Esophagus squamous epithelium (tissue), 5 donors: ENCODE measurements at places on chromosomes 12 and 14.

DNA sequence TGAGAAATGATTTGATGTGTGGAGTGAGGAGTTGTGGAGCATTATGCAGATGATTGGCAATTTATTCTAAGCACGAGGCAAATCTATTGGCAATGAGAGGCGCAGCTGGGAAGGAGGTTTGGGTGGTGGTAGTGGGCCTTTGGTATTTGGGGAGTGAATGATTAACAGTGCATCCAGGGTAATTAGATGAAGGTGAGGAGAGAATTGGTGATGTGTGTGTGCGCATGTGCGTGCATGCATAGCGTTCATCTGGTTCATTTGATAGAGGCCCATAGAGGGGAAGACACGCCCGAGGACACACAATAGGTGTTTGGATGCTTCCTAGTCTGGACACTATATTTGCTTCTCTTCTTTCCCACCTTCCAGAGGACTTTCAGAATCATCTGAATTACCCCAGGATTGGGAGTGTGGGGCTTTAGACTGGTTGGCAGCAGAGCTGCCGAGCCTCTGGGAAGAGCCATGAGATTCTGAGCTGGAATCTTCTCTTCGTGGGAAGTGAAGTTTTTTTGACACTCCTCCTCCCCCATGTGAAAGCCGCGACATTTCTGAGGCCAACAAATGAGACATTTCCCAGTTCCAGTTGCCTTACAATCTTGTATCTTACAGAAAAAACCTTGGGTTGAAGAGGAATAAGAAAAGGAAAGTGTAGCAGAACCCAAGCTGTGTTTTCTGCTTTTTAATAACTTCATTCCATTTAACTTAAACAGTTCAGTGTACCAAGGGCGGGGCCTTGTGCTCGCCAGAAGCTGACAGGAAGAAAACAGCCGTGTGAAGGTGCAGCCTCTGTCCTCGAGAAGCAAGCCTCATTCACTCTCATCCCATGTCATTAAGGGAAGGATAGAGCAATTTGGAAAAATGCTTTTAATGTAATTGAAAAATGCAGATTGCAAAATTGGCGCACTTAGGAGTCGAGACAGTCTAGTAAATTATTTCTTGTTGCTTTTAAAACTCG is 65.2 kb downstream of the SLC25A47 start:
- DNase-seq, result no peak

GRCh38 chr12:70534466-70534865 is 102.8 kb downstream of the PTPRB start:
- no peak for DNase-seq

- DNase-seq, result no peak
Measured at GRCh38 chr12:113912760-113913329, 53.3 kb downstream of the RBM19 start.

- no peak for DNase-seq
Measured at GRCh38 chr14:105400016-105400415, 1.7 kb downstream of the TEX22 start.

DNA sequence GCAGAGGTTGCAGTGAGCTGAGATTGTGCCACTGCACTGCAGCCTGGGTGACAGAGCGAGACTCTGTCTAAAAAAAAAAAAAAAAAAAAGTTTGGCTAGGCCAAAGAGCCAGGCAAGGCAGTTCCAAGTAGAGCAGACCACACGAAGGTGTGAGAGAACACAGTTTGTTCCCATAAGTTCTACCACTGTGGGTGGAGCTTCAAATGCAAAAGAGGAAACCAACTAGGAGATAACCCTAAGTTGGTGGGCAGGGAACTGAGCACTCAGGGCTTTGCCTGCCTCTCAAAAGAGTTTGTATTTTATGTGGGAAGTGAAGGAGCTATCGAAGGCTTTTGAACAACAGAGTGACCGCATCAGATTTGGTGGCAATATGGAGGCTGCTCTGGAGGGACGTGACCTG is 15.1 kb downstream of the SOCS2 start:
- no peak for DNase-seq

GRCh38 chr12:77760271-77761025 is 70.2 kb upstream of the NAV3 start:
- no peak for DNase-seq

DNA sequence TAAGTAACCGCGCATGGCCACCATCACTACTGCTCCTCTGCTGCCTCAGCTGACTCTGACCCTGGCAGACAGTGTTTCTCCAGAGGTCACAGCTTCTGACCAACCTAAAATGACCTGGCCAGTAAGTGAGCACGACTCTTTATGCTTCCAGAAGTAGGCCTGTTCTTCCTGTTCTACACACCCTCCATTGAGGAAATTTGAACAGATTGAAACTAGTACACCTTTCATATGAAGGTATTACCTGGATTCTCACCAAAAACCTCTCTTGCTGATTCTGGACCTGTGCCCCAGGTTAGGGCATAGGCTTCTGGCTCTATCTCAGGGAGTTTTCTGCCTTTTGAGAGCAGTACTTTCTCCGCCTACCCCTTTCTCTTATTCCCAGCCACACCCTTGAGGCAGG is 178.4 kb upstream of the FRMD6 start:
- no peak for DNase-seq

DNA sequence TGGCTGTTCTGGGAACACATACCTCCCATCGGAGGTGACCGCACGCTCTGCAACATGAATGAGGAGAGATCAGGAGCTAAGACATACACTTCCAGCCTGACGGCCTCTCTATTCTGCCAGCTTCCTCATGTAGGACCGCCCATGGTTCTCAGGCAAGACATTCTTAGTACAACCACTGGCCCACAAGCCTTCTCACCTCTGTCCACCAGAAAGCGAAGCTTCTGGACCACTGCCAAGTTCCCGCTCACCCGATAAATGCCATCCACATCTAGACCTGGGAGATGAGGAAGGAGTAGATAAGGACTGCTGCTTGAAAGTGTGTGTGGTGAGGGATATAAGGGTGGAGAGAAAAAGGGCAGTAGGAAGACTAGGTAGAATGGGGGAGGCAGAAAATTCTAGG is 5.2 kb downstream of the ARHGAP9 start:
- DNase-seq, result no peak

GRCh38 chr14:101587441-101587911 is 26.2 kb downstream of the DIO3 start:
- no peak for DNase-seq

GRCh38 chr12:8823565-8824300 is 1.3 kb downstream of the A2ML1 start:
- DNase-seq, result no peak

GRCh38 chr14:39145266-39145966 is 24.7 kb downstream of the TRAPPC6B start:
- DNase-seq, result no peak

GRCh38 chr14:59427653-59428580 is 37.3 kb downstream of the GPR135 start:
- no peak for DNase-seq

- no peak for DNase-seq
Measured at GRCh38 chr12:58521796-58522195, 398.5 kb downstream of the LRIG3 start.

GRCh38 chr12:13307143-13307816 is 110.8 kb downstream of the EMP1 start:
- no peak for DNase-seq

- no peak for DNase-seq
Measured at GRCh38 chr14:99571303-99571986, 32.6 kb downstream of the CCDC85C start.

- DNase-seq, result no peak
Measured at GRCh38 chr12:28316049-28316448, 125.8 kb downstream of the CCDC91 start.

GRCh38 chr14:100540141-100540925 is 46.9 kb downstream of the BEGAIN start:
- no peak for DNase-seq

DNA sequence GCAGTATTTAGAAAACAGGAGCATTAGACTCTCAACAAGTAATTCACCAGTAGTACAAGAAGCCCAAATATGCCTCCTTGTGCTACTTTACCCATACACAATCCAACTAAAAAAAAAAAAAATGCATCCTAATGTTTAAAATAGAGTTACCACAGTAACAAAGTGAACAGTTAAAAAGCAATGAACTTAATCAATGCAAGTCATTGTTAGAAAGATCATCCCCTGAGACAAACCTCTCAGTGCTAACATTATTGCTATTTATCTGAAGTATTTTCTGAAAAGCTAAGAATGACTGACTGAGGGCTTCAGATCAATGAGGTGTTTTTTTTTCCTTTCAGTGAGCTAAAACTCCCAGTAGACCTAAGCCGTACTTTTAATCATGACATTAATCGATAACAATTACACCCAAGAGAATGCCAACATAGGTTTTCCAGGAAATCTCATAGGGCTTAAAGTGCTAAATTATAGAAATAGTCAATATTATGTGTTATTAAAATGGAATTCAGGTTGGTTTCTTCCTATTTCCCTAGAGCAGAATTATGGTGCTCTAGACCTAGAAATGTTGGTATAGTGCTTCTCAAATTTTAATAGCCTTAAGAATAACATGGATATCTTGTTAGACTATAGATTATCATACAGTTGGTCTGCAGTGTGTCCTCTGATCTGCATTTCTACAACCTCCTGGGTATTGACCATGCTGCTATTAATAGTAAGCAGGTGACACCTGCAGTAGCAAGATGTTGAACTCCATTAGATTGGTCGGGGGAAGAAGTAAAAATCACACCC is 123.0 kb downstream of the PRKD1 start:
- DNase-seq, result no peak

DNA sequence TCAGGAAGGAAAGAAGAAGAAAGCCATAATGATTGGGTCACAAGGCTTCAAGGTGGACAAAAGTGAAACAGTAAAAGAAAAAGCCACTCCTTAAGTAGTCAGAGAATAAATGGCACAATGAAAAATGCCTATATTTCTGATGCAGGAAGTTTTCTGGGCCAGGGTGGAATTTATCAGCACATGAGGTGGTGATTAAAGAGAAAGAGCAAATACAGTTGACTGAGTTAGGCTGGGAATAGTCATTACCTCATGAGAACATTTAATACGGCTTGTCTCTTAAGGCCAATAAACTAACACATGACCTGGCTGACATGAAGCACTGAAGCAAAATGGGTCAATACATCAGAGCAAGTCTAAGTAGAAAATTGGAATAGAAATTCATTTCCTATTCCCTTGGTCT is 499.7 kb downstream of the TMTC2 start:
- no peak for DNase-seq

GRCh38 chr14:58129208-58129607 is 22.8 kb downstream of the ARMH4 start:
- DNase-seq, result no peak

GRCh38 chr14:51539571-51540037 is 112.1 kb upstream of the FRMD6 start:
- DNase-seq, result no peak

GRCh38 chr12:47121146-47121545 is 41.4 kb upstream of the AMIGO2 start:
- DNase-seq, result no peak

DNA sequence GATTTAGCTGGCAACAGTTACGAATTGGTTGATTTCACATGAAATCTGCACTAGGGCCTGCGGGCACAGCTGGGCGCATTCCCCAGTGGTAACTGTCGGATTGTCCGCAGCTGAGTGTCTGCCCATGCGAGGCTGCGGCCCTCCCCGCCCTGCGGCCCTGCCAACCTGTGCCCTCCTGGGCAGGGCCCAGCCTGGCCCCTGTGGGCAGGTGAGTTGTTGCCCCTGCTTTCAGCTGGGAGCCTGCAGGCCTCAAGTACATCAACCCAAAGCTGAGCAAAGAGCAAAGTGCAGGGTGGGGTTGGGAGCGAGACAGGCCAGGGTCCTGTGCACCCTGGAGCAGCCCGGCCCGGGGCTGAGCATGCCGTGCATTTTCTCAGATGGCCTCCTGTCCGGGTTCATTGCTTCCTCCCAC is 89.1 kb downstream of the ADGRD1 start:
- no peak for DNase-seq

DNA sequence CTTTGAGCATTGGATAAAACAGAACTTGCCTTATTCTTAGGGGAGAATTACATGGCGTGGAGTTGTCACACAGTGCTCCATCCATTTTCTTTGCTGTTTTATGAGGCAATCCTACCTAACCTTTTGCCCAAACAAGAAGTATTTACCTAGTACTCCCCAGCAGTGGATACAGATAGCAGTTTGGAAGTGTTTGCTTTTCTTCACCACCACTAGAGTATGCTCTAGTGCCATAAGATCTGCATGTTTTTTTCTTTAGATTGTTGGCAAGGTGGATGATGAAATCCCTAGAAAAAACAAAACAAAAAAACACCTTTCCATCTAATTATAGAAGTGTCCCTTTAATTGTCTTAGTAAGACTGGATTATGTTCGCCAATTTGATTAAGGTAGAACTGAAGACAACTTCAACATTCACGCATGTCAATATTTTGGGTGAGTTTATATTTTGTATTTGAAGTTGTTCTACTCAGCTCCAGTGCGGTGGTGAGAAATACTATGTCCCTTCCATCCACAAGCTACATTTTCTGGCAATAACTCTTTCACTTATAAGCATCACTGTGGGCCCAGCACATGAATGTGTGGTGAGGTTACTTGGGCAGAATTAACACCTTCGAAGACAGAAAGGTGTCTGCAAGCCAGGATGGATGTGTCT is 23.6 kb upstream of the TMEM260 start:
- no peak for DNase-seq

DNA sequence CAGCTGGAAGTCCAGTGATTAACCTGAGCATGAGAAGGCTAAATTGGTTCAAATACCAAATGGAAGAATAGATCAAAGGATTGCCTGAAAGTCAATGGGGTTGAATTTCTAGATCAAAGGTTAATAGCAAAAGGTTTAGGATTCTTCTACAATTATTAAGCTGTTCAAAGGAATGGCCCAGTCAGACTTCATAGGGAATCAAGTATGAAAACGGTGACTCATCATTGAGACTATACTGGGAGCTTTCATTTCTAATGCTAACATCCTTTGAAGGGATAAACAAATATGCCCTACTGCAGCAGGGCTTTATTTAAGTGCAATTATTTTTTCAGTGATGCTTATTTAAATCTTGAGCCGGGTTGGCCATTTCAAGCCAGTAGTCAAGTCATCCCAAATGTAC is 152.8 kb downstream of the RIMBP2 start:
- DNase-seq, result no peak

- DNase-seq, result no peak
Measured at GRCh38 chr12:124841558-124841945, 22.1 kb downstream of the SCARB1 start.

GRCh38 chr12:65944637-65945036 is 120.4 kb downstream of the HMGA2 start:
- no peak for DNase-seq

DNA sequence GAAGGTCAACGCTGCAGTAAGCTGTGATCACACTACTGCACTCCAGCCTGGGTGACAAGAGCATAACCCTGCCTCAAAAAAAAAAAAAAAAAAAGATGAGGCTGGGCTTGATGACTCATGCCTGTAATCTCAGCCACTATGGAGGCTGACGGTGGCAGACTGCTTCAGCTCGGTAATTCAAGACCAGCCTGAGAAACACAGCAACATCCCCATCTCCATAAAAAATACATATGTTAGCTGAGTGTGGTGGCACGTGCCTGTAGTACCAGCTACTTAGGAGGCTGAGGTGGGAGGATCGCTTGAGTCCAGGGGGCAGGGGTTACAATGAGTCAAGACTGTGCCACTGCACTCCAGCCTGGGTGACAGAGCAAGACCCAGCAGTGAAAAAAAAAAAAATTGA is 50.4 kb downstream of the GXYLT1 start:
- DNase-seq, result no peak

- DNase-seq, result no peak
Measured at GRCh38 chr12:29072631-29073030, 76.4 kb upstream of the FAR2 start.

- DNase-seq, result no peak
Measured at GRCh38 chr12:72100854-72101253, 162.2 kb downstream of the TPH2 start.

- no peak for DNase-seq
Measured at GRCh38 chr14:98840091-98840490, 431.9 kb downstream of the BCL11B start.
